ENCODE measurements at places on chromosomes 5 and 9.

DNA sequence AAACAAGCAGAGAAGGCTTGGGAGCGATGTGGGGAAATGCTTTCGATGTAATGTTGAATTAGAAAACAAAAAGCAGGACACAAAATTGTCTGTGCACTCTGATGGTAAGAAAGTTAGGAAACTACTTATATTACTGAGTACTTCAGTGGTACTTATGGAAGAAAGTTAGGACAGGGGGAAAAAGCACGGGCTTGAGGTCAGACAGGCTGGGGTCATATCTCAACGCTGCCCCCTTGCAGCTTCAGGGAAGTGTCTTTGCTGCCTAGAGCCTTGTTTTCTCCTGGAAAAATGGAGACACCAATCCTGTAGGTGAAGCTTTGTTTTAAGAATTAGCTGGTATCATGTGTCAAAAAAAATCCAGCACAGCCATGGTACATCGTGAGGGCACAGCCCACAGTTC lies 23.0 kb downstream of the NEURL1B start:
- DNase-seq = no peak

DNA sequence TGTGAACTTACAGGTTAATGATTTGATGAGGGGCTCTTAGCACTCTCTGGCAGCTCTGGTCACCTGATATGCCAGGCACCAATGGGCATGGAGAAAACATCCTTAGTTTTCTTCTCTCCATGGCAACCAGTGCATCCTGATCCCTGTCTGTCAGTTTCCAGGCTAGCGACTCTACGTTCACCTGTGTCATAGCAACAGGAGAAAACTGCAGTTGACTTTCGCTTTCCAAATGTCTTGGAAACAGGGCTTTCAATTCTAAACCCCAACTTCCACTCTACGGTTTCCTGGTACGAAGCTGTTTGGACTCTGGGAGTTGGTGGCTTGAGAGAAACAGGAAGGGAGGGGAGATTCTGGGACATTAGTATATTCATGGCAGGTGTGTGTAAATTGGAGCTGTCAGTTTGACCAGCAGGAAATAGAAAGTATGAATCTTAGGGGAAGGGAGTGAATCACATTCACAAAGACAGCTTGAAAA lies 74.4 kb downstream of the SLC28A3 start:
- no peak for DNase-seq

- DNase-seq = no peak
Measured at GRCh38 chr9:137233143-137233980, 2.7 kb downstream of the SLC34A3 start.

DNA sequence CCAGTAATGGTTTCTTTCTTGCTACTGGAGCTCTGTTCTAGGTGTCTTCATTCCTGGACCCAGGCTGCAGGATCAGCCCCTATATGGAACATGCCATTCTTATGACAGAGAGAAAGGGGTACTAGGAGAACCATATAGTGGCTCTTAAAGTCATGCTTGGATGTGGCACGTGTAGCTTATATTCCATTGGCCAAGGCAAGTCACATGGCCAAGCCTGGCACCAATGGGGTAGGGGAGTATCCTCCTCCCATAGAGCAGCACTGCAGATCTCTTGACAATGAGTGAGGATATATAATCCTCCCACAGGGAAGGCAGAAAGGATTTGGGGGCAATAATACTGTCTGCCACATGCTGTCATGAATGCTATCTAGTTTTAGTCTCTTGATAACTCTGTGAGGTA lies 193.3 kb downstream of the PALM2AKAP2 start:
- no peak for DNase-seq

GRCh38 chr5:133494923-133495246 lies 117.5 kb downstream of the FSTL4 start:
- DNase-seq = no peak

DNA sequence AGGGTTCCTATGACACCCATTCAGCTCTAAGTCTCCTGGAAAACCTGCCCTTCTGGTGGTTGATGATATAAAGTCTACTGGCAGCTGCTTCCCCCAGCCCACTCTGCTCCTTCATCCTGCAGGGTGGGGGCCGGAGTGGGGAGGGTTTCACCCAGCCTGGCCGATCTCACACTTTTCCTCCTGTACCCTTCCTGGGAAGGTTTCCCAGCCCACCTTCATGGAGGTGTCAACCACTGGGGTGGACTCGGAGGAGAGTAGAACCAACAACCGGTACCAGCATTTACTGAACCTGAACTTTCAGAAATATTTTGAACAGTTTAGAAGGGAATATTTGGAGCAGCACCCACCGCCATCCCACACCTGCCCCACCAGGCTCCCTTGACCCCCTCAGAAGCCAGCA lies 30.4 kb downstream of the ROR2 start:
- no peak for DNase-seq

DNA sequence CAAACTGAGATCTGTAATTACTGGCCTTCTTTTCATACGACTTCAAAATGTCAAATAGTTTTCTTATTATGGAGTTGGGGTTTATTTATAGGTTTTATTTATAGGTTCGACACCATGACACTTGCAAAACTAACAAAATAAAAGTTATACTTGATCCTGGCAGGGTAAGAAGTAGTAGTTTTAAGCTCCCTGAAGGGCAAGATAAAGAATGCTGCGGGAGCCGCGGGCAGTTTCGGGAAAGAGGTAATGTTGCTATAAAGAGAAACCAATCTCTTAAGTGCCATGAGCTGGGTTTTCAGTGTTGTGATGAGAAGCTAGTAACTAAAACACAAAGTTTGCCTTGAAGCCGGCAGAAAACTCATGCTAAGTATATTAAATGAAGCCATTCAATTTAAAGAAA lies 24.8 kb downstream of the PTPN3 start:
- DNase-seq = no peak

GRCh38 chr9:19229595-19230354 lies 718 bp upstream of the DENND4C start:
- peak; percentile 31 for DNase-seq

DNA sequence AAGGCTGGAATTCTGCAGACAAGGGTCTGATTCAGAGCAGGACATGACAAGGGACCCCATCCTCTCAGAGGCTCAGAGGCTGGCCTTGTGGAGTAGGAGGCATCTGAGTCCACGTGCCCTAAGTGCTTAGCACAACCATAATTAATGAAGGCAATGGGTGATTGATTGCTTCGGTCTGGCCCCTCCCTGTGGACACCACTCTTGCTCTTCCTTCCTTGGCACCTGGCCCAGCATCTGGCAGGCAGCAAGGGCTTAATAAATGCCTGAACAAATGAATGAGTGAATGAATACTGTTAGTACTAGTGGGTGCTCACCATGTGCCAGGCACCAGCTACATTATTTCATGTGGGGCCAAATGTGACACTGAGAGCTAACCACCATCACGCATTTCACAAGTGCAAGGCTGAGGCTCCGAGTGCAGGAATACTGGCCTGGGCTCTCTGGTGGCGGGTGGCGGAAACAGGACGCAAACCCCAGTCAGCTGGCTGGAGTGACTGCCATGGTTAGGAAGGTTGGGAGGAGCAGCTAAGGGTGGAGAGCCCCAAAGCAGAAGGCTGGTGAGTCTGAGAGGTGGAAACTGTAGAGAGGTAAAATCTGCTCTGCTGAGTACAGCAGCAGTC lies 53.6 kb downstream of the ASS1 start:
- DNase-seq = no peak

- DNase-seq = no peak
Measured at GRCh38 chr5:33807771-33808170, 84.0 kb downstream of the ADAMTS12 start.

DNA sequence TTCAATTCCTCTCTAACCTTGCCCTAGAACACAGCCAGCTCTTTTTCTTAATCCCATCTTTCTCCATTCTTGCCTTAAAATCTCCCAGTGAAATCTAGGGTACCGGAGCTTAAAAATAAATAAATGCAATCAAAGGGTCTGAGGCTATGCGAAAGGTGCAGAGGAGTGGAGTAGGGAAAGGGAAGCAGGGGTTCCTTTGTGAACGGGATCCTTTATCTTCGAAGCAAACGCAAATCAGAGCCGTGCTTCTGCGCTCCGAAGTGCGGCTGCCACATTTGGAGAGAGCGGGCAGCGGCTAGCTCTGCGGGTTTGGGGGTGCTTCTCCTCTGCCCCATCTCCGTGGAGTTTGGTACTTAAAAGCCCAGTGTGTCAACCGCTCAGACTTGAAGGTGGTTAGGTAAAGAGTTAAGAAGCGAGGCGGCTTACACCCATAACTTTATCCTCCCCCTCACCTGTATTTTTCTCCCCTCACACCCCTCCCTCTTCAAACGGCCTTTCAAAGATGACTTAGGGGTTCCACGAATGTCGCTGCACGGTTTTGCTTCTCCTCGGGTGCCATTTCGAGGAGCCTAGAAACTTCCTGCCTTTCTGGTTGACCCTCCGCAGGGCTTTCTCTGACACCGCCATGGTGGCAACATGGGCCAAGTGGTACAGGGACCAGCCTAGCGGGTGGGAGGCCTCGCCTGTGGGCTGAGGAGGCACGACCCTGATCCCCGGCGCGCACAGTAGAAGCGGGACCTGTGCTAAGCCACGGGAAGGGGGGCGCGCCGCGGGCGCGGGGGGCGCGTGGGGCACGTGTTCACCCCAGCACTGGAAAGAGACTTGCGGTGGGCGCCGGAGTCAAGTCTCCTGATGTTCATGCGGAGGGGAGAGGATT lies 31.7 kb upstream of the NFIB start:
- DNase-seq = no peak

DNA sequence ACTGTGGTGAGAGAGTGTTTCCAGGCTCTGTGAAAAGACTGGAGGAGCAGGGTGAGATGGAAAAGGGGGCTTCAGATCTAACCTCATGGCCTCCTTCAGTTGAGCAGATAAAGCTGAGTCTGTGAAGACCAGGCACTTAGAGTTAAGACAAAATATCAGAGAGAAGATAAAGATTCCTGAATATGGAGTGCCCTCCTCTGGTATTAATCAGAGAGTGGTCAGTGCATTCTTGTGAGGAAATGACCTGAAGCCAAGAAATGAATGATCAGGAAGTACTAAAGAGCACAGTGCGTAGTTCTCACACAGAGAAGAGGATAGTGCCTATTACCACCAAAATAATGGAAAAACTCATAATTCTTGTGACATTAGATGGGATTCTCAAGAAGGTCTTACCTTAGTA lies 1417.0 kb upstream of the ACO1 start:
- no peak for DNase-seq

DNA sequence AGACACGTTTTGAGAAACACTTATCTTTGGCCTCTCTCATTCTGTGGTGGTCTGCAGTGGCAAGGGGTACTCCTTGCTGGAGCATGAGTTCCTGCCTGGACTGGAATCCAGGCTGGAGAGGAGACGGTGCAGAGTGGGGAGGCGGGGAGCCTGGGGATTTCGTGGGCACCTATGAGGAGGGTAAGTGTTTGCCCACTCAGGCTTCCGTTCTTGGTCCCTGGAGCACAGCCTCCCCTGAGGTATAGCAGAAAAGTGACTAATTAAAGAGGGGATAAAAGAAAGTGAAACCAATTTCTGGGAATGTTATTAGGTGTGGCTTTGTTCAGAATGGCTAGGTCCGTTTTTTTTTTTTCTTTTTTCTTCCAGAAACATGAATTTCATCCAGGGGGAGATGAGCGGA lies 90.8 kb downstream of the ARHGAP26 start:
- DNase-seq = no peak

GRCh38 chr5:127934791-127935256 lies 148.7 kb upstream of the SLC12A2 start:
- no peak for DNase-seq

GRCh38 chr9:110031511-110032173 lies 176.3 kb downstream of the C9orf152 start:
- DNase-seq = no peak

DNA sequence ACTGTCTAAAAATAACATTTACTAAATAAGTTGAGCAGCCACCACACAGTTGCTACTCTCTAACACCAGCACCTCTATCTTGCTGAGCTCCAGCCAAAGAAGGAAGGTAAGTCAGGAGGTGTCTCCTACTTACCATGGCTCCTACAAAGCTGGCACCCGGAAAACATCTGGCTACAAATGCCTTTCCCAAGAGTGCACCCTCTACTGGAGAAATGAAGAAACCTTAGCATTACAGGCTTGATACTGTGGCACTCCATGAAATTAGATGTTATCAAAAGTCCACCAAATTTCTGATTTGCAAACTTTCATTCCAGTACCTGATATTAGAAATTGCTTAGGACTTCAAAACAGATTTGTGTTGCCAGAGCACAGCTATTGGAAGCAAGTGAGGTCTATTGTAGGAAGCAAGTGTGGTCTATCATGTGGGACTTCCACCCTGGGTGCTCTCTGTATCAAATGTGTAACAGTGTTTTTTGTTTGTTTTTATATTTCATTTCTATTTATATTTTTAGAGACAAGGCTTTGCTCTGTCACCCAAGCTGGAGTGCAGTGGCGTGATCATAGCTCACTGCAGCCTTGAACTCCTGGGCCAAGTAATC lies 25.7 kb upstream of the RFK start:
- no peak for DNase-seq

DNA sequence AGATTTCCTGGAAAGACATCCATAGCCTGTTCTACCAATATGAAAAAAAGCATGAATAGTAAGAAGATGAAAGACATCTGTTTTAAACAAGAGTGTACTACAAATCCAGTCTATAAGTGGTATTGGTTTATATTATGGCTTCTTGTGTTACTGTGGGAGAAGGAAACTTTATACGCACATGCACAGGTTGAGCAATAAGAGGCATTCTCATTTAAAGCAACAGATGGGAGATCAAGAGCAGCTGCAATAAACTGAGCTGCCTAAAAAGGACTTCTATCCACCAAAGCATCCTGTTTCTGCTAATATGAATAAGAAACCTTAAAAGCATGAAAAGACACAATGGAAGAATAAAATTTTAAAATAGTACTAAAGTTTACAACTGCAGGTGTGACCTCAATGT lies 8.6 kb upstream of the PCDHB1 start:
- no peak for DNase-seq

DNA sequence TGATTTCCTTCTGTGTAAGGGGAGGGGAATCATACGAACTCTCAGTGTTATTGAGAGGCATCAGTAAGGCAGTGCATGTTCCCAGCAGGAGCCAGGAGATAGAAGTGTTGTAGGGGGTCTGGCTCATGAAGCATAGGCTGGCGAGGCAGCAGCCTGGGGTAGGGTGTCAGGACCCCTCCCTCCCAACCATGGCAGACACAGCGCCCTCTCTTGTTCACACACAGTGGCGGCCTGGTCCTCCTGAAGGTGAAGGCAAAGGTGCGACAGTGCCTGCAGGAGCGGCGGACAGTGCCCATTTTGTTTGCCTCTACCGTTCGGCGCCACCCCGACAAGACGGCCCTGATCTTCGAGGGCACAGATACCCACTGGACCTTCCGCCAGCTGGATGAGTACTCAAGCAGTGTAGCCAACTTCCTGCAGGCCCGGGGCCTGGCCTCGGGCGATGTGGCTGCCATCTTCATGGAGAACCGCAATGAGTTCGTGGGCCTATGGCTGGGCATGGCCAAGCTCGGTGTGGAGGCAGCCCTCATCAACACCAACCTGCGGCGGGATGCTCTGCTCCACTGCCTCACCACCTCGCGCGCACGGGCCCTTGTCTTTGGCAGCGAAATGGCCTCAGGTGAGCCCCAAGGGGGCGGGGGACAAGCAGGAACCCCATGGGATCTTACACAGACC lies 4.7 kb downstream of the SLC27A4 start:
- no peak for DNase-seq

GRCh38 chr5:53256746-53257145 lies 147.2 kb upstream of the MOCS2 start:
- DNase-seq = no peak
